Liver (tissue), 10 donors: ENCODE measurements at places on chromosomes 2 and 18. TPM values are rescaled to one million over a fixed set of nuclear protein-coding genes. Genes with fewer than 3 reads are reported as not detected.

Gene C18orf54
- total RNA-seq = 4.9 TPM

Gene CAPN14
- 0.05 TPM for total RNA-seq

Gene LRATD1
- total RNA-seq = 2.6 TPM

DNA sequence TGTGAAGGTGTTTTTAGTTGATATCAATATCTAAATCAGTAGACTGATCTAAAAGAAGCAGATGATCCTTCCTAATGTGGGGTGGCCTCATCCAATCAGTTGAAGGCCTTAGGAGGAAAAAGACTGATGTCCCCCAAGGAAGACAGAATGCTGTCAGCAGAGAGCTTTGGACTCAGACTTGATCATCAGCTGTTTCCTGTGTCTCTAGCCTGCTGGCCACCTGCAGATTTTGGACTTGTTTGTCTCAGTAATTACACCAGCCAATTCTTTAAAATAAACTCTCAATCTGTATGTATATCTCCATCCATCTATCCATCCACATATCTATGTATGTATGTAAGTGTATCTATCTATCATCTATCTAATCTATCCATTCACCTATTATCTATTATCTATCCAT, 301.3 kb downstream of the LPIN1 start:
- DNase-seq = no peak

GRCh38 chr2:5692561-5693286, 540 bp downstream of the SOX11 start:
- DNase-seq = no peak

DNA sequence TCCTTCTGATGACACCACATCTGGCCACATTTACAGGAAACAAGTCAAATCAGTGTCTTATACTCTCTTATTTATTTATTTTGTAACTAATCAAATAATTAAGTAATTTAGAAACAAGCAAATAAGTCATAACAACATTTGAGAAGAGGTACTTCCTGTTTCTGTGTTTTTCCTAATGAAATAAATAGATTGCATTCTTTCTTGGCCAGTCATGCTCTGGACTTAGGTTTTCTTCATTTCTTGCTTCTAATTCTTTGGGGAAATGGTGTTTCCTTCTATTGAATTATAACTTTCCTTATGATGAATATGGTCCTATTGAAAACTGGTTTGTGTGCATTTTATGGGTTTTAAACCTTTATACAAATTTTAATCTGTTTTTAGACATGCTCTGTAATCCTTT, 546.4 kb downstream of the LRRTM4 start:
- no peak for DNase-seq
